ENCODE measurements at places on chromosomes 3 and 15.

DNA sequence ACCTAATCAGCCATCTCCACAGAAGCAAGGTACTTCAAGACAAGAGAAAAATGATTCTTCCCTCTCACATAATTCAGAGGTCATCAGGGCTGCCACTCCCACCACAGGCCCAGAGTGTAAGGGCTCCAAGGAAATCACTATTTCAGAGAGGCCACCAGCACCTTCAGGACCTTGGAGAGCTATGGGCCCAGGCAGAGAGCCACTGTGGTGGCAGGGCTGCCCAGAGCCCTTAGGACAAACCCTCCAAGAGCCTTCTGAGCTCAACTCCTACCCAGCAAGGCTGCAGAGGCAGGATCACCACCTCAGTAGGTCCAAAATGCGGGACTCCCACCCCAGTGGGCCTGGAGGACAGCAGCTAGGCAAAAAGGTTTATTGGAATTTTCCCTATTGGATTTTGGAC, 17.9 kb upstream of the FAN1 start:
- no peak for DNase-seq

- no peak for DNase-seq
Measured at GRCh38 chr15:77632534-77633133, at the start of gene LINGO1. Gene LINGO1, minus strand, starts transcription at chr15:77632912. Its CDS starts 597 bp downstream, at chr15:77632315.

DNA sequence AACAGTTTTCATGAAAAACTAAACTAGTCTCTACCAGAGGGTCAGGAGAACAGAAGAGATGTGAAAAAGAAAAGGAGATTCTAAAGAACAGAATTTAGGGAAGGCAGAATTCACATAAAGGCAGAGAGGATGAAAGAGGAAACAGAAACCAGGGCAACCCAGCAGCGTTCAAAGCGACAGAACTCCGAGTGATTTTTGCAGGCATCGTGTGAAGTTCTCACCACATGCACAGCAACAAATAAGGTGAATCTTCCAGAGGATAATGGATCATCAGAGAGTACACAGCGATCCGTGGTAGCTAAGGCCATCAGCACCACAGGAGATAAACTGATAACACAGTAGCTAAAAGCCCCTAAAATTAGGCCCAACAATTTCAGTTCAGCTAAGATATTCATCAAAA, 250.8 kb upstream of the THBS1 start:
- no peak for DNase-seq

GRCh38 chr15:84789762-84790161, 27.4 kb upstream of the ALPK3 start:
- DNase-seq: no peak

DNA sequence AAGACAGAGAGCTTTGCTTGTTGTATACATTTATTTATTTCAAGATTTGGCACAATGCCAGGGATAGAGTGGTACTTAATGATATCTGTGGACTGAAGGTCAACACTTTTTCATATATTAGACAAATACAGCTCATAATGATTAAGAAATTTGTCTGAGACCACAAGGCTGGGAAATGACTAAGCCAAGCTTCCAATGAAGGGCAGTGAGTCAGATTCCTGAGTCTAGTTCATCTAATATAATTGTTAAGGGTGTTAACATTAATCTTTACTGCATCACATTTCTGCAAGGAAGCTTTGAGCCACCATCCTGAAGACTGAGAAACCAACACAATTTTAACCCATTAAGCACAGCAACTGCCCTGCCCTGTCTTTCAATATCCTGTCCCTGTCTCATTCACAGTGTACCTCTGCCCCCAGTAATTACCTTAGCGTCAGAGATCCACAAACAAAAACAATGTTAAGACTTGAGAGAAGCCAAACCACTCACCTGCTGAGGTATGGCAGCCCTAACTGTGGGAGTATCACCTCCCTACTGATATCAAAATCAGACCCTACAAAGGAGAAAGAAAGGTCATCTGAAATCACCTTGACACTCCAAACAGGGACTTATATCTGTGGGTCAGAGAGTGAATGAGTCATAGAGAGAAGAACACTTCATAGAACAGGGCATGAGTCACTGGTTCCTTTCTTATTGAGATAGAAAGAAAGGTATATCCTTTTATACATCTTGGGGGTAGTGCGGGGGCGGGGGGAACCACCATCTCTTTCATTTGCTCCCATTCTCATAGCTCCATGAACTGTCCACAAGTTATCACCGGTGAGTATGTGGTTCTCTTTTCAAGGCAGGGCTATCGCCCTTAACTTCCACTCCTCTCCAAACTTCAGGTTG, 74.7 kb downstream of the MAGI1 start:
- no peak for DNase-seq

DNA sequence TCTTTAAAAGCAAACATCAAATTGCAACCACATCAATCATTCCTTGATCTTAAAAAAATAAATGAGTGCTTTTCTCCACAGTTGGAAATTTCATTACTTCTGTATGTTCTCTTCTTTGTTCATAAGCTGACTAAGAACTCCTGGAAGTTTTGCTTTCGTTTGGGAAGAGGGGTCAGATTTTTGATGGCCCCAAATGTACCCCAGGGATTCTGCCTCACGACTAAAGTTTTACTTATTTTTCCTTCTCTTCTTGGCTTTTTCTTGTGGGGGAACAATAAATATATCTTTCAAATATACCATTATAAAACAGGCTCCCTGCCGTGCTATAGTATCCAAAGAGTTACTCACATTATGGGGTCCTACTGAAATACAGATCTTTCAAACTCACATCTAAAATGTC, 215.0 kb upstream of the CDIN1 start:
- no peak for DNase-seq

DNA sequence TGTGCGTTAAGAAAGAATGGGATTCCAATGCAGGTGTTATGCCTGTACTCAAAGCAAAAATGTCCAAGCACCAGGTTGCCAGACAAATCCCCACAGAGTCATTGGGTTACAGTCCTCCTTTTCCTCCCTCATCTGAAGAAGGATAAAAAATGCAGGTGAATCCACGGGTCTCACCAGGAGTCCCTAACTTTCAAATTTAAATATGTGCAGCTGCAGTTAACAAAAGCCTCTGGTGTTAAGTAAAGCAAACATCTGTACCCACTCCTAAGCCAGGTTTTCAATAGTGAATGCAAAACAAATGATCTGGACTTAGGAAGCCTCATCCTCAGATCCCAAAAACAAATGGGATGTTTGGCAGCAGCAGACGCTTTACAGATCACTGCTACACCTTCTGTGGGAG, 70.4 kb upstream of the SETMAR start:
- DNase-seq: no peak

DNA sequence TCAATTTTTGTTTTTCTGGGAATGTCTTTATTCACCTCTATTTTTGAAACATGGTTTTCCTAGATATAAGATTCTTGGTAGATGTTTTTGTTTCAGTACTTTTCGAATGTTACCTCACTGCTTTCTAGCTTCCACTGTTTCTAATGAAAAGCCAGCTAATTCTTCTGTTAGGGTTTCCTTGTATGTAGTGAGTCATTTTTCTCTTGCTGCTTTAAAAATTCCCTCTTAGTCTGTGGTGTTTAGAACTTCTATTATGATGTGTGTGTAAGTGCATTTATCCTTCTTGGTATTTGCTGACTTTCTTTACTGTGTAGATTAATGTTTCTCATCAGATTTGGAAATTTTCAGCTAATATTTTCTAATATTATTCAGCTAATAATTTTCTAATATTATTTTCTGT, 151.1 kb upstream of the OSTN start:
- DNase-seq: no peak

DNA sequence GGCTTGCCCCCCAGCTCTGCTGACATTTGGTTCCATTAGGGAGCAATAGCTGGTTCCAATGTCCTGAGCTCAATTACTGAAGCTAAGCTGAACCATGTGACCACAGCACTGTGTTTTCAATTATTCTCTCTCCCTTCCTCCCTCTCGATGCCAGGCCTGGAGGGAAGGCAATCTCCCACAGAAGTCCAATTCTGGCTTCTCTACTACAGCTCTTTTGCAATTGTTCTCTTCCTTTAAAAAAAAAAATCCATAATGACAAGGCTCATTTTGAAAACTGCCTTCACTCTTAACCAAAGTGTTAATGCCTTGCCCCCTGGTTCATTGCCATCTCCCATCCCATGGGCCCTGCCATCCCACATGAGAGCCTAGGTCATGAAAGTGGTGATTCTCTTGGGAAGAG, 24.8 kb downstream of the IL16 start:
- DNase-seq: no peak

DNA sequence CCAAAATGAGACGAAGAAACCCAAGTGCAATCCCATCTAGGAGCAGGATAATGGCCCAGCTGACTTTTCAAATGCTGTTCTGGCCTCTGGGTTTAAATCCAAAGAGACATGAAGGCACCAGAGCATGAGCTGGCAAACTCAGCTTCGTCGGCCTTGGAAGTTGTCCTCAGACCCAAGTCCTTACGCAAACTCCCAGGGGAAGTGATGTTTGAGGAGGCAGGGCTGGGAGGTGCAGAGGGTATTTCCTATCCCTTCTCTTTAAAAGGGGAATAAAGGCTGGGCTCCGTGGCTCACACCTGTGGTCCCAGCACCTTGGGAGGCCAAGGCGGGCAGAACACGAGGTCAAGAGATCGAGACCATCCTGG, 68.9 kb upstream of the HERC1 start:
- DNase-seq: no peak

DNA sequence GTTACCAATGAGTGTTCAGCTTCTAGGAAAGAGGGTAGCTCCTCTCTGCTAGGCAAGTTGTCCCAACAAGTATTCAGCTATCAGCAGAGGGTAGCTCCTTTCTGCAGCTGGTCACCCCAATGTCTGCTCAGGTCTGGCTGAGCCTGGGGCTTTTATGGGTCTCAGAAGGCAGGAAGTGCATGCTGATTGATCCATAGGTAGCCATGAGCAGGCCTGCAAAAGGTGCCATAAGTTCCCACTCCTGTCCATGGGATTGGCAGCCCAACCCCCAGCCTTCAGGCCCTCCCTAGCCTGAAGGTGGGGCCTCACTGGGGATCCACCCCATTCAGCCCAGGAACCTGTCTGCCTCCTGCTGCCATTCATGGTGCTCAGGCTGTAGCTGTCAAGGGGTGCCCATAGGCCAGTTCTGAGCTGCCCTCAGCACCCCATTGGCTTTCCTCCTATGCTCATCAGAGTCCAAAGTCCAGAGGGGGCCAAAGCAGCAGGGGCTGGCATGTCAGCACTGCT, 34.6 kb upstream of the DNAJC13 start:
- DNase-seq: no peak
